ENCODE measurements at places on chromosomes 1 and 21.

DNA sequence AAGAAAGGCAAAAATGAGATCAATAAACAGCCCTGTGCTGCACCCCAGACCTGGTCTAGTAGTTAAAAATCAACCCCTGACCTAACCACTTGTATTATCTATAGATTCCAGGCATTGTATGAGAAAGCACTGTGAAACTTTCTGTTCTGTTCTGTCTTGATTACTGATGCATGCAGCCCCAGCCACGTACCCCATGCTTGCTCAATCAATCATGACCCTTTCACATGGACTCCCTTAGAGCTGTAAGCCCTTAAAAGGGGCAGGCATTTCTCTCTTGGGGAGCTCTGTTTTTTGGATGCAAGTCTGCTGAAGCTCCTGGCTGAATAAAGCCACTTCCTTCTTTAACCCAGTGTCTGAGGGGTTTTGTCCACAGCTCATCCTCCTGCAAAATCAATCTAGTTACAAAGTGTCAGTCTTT is 24.2 kb upstream of the CD34 start:
- DNase-seq = no peak

- no peak for DNase-seq
Observed at GRCh38 chr1:25695771-25696311, 79.2 kb downstream of the MAN1C1 start.

- no peak for DNase-seq
Observed at GRCh38 chr21:41578716-41579115, 70.8 kb upstream of the TMPRSS2 start.

GRCh38 chr21:18449605-18450550 is 46.3 kb upstream of the TMPRSS15 start:
- DNase-seq = peak; percentile 50

DNA sequence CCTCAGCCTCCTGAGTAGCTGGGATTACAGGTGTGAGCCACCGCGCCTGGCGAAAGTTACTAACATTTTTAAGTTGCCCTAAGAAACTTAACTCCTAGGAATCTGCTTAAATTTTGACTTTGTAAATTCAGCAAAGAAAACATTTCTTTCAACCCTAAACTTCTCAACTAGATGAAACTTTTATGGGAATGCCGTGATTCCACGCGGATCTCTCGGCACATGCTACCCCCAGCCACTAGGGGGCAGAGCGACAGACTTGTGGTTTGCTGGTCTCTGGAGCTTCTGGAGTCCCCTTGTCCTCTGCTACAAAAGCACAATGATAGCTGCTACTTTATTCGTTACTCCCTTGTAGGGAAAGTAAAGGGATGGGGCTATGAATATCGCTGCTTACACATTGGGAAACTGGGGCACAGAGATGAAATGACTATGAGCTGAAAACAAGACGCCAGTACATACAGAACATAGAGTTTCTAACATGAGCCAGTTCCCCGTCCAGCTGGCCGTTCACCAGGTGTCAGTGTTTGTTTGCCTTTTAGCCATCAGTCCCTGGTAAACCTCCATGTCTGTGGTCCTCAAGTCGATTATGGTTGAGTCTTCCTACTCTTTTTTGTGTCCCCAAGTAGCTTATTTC is 114.7 kb downstream of the PBX1 start:
- no peak for DNase-seq

DNA sequence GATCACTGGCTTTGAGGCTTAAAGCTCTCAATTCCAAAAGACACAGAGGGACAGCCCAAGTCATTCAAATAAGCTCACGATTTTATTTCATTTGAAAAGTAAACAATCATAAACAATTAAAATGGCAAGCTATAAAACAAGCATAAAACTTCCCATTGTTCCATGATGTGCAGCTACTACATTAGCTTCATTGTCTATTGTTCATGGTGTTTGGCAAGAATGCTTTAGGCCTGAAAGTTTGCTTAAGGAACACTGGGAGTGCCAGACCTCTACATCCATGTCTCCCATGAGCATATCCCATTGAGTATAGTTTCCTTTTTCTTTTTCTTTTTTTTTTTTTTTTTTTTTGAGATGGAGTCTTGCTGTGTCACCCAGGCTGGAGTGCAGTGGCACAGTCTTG is 286.1 kb upstream of the ESRRG start:
- DNase-seq = no peak

DNA sequence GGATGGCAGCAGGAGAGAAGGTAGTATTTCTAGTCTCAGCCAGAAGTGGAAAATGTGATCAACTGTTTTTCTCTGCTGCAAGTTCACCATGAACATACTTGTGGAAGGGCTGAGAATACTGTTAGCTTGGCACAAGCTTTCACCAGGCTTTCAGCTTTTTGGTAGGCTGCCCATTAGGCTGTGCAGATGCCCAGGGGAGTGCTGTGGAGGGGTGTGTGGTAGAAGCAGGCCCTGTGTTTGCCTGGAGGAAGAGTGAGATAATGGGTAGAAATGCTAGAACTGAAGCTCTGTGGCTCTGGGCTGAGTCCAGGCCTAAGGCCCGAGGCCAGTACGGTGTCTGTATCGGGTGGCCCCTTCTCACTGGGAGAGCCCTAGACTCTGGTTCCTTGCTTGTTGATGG is 9.8 kb downstream of the DNAJC6 start:
- no peak for DNase-seq

DNA sequence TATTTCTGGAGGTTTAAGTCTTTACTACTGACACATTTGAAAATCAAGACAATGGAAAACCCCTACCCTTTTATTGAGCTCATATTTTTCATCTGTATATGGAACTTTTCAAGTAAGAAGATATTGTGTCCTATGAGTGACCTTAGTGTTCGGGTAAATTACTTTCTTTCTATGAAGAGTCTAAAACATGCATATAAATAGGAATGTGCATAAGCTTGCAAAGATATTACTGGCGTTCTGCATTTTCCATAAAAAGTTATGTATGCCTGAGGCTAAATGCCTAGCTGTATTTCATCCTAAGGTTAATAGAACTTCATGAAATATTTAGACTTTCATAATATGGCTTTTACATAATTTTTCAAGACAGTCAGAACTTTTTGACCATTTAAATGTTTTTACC is 495.8 kb upstream of the ADAMTS5 start:
- DNase-seq = no peak

All from muscle of arm (tissue), 14 donors.